ENCODE measurements at places on chromosomes 16 and 17.

GRCh38 chr17:77364941-77365583, 224.3 kb downstream of the SEC14L1 start:
- H3K36me3 ChIP-seq, result no peaks in the 10 kb centered on the region
- no peaks in the 10 kb centered on the region for H3K27me3 ChIP-seq

GRCh38 chr17:72264682-72265405, 144.0 kb downstream of the SOX9 start:
- no peaks in the 10 kb centered on the region for H3K27me3 ChIP-seq
- no peak overlapping the region for H3K27ac ChIP-seq
- H3K4me3 ChIP-seq, result no peak overlapping the region
- no peaks in the 10 kb centered on the region for H3K36me3 ChIP-seq

- DNase-seq, result peak; percentile 49
- H3K36me3 ChIP-seq, result no peaks in the 10 kb centered on the region
- H3K4me3 ChIP-seq, result no peak overlapping the region
These were observed 6.2 kb upstream of the MYOCD start for GRCh38 chr17:12659500-12659899.

DNA sequence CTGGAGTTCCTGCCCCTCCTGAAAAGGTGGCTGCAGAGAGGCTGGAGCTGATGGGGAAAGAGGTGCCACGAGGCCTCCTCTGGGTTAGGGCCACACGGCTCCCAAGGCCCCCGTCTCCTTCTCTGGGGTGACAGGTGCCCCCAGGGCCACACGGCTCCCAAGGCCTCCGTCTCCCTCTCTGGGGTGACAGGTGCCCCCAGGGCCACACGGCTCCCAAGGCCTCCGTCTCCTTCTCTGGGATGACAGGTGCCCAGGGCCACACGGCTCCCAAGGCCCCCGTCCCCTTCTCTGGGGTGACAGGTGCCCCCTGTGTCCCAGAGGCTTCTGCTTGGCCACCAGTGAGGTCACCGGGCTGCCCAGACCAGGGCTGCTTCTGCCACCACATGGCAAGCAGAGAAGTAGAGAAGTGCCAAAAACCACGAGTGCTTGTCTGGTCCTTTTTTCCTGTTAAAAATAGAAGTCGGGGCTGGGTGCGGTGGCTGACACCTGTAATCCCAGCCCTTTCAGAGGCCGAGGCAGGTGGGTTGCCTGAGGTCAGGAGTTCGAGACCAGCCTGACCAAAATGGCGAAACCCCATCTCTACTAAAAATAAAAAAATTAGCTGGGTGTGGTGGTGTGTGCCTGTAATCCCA, 4.1 kb downstream of the CAPN15 start:
- DNase-seq, result no peak
- no peaks in the 10 kb centered on the region for H3K27me3 ChIP-seq
- no peak overlapping the region for H3K27ac ChIP-seq

GRCh38 chr17:16322636-16323035, 30.6 kb downstream of the CENPV start:
- H3K27ac ChIP-seq, result no peak overlapping the region
- H3K4me1 ChIP-seq, result no peaks in the 10 kb centered on the region
- DNase-seq, result no peak
- H3K4me3 ChIP-seq, result no peak overlapping the region
- no peaks in the 10 kb centered on the region for H3K36me3 ChIP-seq

- H3K4me1 ChIP-seq, result peaks cover 10% of the 10 kb centered on the region
- peak within 1 kb of the TSS; percentile 93 for H3K4me3 ChIP-seq
- peak within 1 kb of the TSS; percentile 95 for H3K27ac ChIP-seq
- no peaks in the 10 kb centered on the region for H3K36me3 ChIP-seq
- no peaks in the 10 kb centered on the region for H3K27me3 ChIP-seq
These were observed at the start of gene RIPOR1 for GRCh38 chr16:67528222-67528869. Gene RIPOR1 (plus strand): TSS chr16:67528829. CDS start chr16:67538447, 9,618 bp downstream.

DNA sequence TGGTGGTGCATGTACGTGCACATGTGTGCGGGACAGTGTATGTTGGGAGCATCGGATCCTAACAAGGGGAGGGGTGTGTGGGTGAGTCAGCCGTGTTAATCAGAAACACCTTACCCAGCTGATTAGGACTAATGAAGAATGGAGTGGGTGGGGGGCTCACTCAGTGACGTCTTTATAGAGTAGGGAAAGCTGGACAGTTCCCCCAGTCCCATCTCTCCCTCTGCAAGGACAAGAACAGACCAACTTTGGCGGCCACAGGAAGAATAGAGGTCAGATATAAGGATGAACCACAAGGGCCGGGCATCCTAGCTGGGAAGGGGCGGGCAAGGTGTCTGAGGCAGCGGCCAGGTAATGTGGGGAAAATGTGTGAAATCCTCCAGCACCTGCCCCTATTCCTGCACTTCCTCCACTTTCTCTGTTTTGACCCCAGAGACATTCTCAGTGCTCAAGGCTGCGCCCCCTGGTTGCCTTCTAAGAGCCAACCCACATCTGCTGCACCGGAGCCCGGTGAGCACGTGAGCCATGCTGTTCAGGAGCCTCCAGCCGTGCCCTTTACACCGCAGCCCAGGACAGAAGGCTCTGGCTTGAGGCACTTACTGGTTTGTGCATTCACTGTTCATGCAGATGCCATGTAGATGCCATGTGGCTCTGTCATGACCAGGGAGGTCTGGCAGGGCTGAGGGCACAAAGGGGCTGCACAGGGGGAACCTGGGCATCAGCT, 18.9 kb upstream of the TBX21 start:
- no peaks in the 10 kb centered on the region for H3K36me3 ChIP-seq
- DNase-seq, result no peak
- H3K27me3 ChIP-seq, result no peaks in the 10 kb centered on the region
- no peak overlapping the region for H3K4me3 ChIP-seq

DNA sequence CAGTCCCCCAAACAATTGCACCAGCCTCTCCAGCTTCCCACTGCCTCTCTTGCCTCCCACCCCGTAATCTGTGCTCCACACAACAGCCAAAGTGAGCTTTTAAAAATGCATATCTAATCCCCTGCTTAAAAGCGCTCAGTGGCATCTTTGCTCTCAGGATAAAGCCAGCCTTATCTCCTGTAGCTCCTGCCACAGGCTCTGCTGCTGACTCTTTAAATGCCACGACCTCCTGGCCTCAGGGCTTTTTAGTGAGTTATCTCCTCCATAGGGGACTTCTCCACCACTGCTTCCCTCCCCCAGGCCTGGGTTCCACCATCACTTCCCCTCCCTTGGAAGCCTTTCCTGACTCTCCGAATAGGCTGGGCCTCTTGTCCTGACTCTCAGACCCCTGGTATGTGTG, 98.6 kb downstream of the GNAO1 start:
- H3K27me3 ChIP-seq, result no peaks in the 10 kb centered on the region
- DNase-seq, result no peak
- no peak overlapping the region for H3K27ac ChIP-seq
- H3K36me3 ChIP-seq, result no peaks in the 10 kb centered on the region

DNA sequence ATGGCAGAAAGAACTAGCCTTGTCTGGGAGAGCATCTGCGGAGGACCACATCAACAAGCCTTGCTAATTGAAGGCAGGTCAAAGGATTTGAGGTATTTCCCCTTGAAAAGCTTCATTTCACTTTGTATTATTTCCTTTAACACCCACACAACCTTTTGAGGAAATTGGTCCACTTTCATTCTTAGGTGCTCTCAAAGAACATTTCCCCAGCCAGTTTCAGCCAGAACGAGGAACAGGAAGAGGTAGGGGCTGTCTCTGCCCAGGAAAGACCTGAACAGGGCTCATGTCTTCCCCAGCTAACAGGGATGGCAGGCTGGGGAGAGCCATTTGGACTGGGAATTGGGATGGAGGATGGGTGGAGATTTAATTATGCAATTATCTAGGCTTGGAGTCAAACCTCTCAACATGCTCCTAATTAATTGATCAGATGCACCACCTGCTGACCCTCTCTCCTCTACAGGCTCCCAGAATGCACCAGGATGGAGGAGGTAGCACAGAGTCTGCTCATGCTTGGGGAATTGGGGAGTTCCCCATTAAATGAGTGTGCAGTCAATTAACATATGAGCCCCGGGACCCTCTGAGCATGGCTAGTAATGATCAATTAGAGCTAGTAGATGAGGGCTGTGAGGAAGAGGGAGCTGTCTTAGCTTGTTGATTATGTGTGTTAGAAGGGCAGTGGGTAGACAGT, 84.6 kb downstream of the GP2 start:
- H3K4me1 ChIP-seq, result no peaks in the 10 kb centered on the region
- no peaks in the 10 kb centered on the region for H3K27me3 ChIP-seq
- no peak overlapping the region for H3K27ac ChIP-seq
- no peaks in the 10 kb centered on the region for H3K36me3 ChIP-seq
- H3K4me3 ChIP-seq, result no peak overlapping the region

GRCh38 chr16:27401768-27402568, at the start of gene IL21R:
Gene IL21R (plus strand): TSS chr16:27402174. CDS start chr16:27430072, 27,898 bp downstream.
- no peak within 1 kb of the TSS for H3K4me3 ChIP-seq
- H3K36me3 ChIP-seq, result no peaks in the 10 kb centered on the region
- H3K27me3 ChIP-seq, result no peaks in the 10 kb centered on the region

DNA sequence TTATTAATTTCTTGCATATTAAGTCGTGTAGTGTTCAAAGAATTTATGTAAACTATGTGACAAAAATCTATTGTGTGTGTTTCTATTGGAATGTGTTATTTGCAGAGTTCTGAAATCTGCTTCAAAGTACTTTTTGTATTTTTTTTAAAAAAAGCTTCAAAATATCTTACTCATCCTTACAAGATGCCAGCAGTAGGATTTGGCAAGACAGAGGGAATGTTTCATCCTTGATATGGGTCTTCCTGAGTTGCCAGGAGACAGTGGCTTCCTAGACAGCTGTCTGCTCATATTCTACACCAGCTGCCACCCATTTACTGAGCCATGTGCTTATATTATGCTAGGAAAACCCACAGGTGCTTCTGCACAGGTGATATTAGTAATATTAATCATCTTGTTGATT, 36.4 kb downstream of the EFCAB5 start:
- no peak for DNase-seq
- H3K4me1 ChIP-seq, result no peaks in the 10 kb centered on the region
- H3K27ac ChIP-seq, result no peak overlapping the region
- H3K36me3 ChIP-seq, result no peaks in the 10 kb centered on the region
- H3K4me3 ChIP-seq, result no peak overlapping the region
- H3K27me3 ChIP-seq, result no peaks in the 10 kb centered on the region

GRCh38 chr17:8068736-8069586, 18.6 kb downstream of the ALOX12B start:
- peaks cover 16% of the 10 kb centered on the region for H3K27me3 ChIP-seq
- no peaks in the 10 kb centered on the region for H3K36me3 ChIP-seq
- H3K27ac ChIP-seq, result no peak overlapping the region

DNA sequence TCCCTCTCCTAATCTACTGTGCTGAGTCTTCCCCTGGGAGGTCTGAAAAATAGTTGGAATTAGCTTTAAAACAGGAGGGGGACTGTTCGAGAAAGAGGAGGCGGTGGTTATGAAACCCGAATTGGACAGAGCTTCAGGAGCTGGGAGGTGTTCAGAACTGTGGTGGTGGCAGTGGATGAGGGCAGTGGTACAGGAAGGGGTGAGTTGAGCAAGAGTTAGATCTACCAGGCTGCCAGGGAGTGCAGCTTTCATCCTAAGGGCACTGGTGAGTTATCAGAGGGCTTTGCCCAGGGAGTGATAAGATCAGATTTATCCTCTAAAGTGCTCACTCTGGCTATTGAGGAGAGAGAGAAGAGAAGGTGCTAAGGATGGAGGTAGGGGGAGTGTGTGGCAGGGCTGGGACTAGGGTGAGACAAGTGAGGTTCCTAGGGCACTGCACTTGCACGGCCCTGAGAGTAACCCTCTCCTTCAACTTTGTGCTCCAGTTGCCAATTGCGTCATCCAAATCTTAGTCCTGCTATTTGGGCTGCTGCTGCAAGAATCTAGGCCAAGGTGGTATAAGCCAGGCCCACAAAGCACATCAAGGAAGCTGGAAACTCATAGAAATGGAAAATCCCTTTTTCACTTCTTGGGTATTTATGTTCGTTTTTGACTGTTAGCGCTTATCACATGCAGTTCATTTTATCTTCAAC, 540.3 kb downstream of the XYLT1 start:
- H3K4me1 ChIP-seq, result no peaks in the 10 kb centered on the region
- H3K36me3 ChIP-seq, result no peaks in the 10 kb centered on the region
- H3K27me3 ChIP-seq, result no peaks in the 10 kb centered on the region
- no peak for DNase-seq
- H3K4me3 ChIP-seq, result no peak overlapping the region
- no peak overlapping the region for H3K27ac ChIP-seq

- no peak overlapping the region for H3K27ac ChIP-seq
- H3K36me3 ChIP-seq, result no peaks in the 10 kb centered on the region
These were observed 105.1 kb upstream of the METRNL start for GRCh38 chr17:82974136-82974952.

GRCh38 chr17:9893411-9894012, 11.6 kb downstream of the RCVRN start:
- no peak for DNase-seq
- no peak overlapping the region for H3K4me3 ChIP-seq
- H3K4me1 ChIP-seq, result no peaks in the 10 kb centered on the region
- H3K27me3 ChIP-seq, result no peaks in the 10 kb centered on the region
- no peaks in the 10 kb centered on the region for H3K36me3 ChIP-seq
- H3K27ac ChIP-seq, result no peak overlapping the region

DNA sequence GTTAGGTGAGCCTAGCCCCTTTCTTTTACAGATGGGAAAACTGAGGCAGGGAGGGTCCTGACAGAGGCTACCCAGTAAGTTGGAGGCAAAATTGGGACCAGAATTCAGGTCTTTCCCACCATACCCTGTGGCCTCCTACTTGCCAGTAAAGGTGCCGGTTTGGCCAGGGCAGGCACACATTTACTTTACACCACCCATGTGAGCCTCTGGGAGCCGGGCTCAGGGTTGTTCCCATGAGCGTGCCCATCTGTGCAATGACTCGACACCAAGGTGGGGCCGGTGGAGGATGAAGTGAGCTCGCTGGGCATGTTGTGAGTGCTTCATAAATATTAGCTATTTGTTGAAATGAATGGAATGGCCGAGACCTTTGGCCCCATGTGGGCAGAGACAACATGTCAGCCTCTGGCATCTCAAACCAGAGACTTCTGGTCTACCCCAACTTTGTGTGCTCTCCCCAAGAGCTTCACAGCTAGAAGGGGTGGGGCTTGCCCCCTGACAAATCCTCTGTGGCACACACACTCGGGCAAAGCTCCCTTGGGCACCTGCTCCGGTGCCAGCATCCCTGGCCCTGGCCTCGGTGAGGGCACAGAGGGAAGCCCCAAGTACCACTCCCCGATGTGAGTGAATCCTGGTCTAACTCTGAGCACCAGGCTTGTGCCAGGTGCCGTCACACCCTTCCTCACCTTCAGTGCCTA, 60.1 kb downstream of the SRCIN1 start:
- no peaks in the 10 kb centered on the region for H3K4me1 ChIP-seq
- no peak for DNase-seq
- H3K27me3 ChIP-seq, result no peaks in the 10 kb centered on the region
- H3K27ac ChIP-seq, result no peak overlapping the region
- no peaks in the 10 kb centered on the region for H3K36me3 ChIP-seq
- no peak overlapping the region for H3K4me3 ChIP-seq

- H3K4me1 ChIP-seq, result no peaks in the 10 kb centered on the region
- H3K36me3 ChIP-seq, result no peaks in the 10 kb centered on the region
- DNase-seq, result no peak
- no peak overlapping the region for H3K4me3 ChIP-seq
- no peak overlapping the region for H3K27ac ChIP-seq
- no peaks in the 10 kb centered on the region for H3K27me3 ChIP-seq
These were observed 27.1 kb downstream of the CDRT4 start for GRCh38 chr17:15440347-15440746.

- no peak overlapping the region for H3K4me3 ChIP-seq
- DNase-seq, result peak; percentile 82
- peak overlapping the region; percentile 58 for H3K27ac ChIP-seq
- no peaks in the 10 kb centered on the region for H3K36me3 ChIP-seq
- no peaks in the 10 kb centered on the region for H3K27me3 ChIP-seq
These were observed 4.8 kb upstream of the QPRT start for GRCh38 chr16:29674188-29674587.

All from uterus (tissue), 4 donors.